Skin of body (tissue), 3 donors: ENCODE measurements at places on chromosomes 16 and 17. TPM values are rescaled to one million over a fixed set of nuclear protein-coding genes. Genes with fewer than 3 reads are reported as not detected.

DNA sequence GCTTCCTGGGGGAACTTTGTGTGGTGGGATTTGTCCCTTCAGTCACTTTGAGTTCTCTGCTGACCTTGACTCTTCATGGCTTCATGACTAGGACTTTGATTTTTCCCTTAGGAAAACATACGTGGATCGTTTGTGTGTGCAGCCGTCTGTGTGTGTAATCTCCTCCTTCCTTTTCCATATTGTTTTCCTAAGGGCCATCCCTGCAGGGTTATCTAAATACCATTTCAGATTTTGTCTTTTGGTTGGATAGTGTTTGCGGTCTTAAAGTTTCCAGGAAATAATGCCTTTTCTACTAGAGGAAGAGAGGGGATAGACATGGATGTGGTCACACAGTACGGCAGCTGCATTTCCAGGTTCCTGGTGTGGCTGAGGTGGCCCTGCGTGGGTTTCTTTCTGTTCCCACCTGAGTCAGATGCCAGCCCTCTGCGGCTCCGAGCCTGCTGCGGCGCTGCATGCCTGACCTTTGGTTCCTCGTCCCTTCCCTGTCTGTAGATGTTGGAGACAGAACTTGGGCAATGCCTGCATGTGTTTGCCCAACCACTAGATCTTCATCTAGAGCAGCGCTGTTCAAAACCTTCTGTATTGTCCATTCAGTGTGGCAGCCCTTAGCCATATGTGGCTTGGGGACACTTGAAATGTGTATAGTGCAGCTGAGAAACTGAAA is 72.0 kb upstream of the LGALS9 start:
- no peak for DNase-seq

DNA sequence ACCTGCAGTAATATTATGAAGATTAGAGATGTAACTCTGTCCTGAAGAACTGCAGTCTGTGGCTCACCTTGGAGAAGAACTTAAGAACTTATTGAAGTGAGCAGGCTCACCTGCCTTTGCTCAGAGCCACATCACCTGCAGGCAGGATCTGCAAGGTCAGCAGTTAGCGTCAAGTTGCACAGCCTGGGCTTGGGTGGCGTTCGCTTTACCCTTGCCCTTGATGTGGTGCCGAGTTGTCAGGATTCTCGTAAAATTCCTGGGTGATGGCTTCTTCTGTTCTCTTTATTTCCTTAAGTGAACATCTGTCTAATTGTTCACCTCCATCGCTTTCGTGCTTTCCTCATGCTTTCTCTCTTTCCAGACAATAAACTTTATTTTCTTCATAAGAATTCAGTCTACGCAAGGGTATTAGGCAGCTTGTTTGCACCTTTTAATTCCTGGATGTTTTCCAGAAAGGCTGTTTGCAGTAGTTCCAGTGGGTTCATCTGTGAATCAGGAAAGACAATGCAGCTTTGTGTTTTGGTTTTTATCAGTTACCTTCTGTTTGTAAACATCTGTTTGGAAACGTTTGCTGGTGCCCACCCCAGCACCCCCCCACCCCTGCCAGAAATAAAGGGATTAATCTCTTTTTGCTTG is 254.3 kb downstream of the WWOX start:
- no peak for DNase-seq

The PIRT gene
- 0.20 TPM for total RNA-seq

The SDR42E2 gene
- total RNA-seq: not detected

The ESRP2 gene
- total RNA-seq: 22.9 TPM

The MAF gene
- total RNA-seq: 31.6 TPM
